ENCODE measurements at places on chromosomes 2 and 18. TPM values are rescaled to one million over a fixed set of nuclear protein-coding genes. Genes with fewer than 3 reads are reported as not detected.
A peak's percentile ranks its signal among the peaks of the same experiment; 100 is the strongest.

FBXO36 gene
- total RNA-seq = 2.0 TPM

TGFA gene
- 1.6 TPM for total RNA-seq

KCNIP3 gene
- total RNA-seq = 21.4 TPM

BBS5 gene
- total RNA-seq = 1.7 TPM

CYBRD1 gene
- 14.9 TPM for total RNA-seq

ASXL3 gene
- total RNA-seq = 0.42 TPM

- DNase-seq = no peak
- no peaks in the 10 kb centered on the region for H3K4me1 ChIP-seq
- no peaks in the 10 kb centered on the region for H3K36me3 ChIP-seq
- peaks cover 4% of the 10 kb centered on the region for H3K27me3 ChIP-seq
- no peak overlapping the region for H3K27ac ChIP-seq
- no peak overlapping the region for H3K4me3 ChIP-seq
Measured at GRCh38 chr2:216583147-216583546, 50.1 kb upstream of the IGFBP2 start.

- H3K4me3 ChIP-seq = no peak overlapping the region
- no peak overlapping the region for H3K27ac ChIP-seq
- H3K4me1 ChIP-seq = no peaks in the 10 kb centered on the region
- no peaks in the 10 kb centered on the region for H3K36me3 ChIP-seq
- DNase-seq = no peak
Measured at GRCh38 chr18:42730272-42730671, 385.2 kb downstream of the RIT2 start.

DNA sequence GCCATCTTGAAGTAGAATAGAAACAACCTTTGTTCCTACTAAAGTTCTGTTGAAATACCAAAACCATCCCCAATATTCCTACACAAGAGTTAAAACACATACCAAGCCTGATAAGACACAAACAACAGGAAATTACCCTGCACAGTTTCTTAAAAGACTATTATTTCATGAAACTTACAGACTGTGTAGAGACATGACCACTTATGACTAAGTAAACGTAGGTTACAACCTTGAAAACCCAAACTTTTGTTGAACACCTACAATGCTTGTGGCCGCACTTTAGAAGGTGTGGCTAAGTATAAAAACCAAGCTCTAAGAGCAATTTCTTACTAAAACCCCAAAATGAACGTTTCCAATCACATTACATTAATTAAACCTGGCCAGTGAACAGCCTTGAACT is 2.0 kb downstream of the SMAD2 start:
- peak overlapping the region; percentile 38 for H3K27ac ChIP-seq
- H3K27me3 ChIP-seq = no peaks in the 10 kb centered on the region
- H3K4me3 ChIP-seq = peak overlapping the region; percentile 23
- DNase-seq = no peak
- no peaks in the 10 kb centered on the region for H3K36me3 ChIP-seq

DNA sequence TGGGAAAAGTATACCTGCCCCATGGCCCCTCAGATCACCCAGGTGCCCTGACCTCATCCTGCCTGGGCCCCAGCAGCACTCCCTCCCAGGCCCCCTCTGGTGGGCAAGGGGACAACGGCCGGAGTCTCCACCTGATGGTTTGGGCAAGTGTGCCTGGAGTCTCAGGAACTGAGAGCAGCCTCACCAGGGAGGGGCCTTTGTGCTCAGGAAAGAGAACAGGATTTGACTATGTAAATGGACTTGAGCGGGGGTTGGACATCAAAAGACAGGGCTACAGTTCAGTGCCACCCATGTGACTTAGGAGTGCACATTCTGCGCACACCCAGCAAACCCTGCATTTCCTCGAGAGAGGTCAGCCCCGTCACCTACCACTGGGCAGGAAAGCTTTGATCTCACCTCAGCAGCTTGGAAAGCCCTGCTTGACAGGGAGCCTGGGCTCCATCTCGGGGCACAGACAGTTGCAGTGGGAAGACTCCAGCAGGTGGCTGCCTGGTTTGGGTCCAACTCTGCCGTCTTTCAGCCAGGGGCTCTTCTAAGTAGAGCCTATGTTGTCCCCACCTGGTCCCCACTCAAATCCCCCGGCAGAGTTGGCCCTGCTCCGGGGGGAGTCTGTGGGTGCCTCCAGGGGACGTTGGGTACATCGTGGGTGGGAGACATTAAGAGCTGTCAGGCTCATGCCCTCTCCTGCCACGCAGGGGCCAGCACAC is 3.3 kb downstream of the INPP5D start:
- H3K4me3 ChIP-seq = no peak overlapping the region
- H3K36me3 ChIP-seq = peaks cover 21% of the 10 kb centered on the region
- H3K4me1 ChIP-seq = peaks cover 52% of the 10 kb centered on the region
- no peak for DNase-seq
- no peaks in the 10 kb centered on the region for H3K27me3 ChIP-seq
- no peak overlapping the region for H3K27ac ChIP-seq

DNA sequence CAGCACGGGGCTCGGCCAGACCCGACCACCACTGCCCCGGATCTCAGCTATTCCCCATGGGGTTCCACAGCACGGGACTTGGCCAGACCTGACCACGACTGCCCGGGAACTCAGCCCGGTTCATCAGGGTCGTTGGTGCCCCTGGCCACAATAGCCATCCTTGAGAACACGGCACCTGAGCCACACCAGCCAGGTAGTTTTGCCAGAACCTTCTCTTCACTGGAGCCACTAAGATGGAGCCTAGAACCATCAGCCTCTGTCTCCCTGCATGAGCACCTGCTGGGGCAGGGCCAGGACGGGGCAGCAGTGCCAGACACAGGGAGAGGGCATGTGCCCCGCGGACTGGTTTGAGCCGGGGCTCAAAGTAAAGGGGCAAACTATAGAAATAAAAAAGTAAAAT is 11.4 kb upstream of the KCNG2 start:
- H3K36me3 ChIP-seq = no peaks in the 10 kb centered on the region
- no peak overlapping the region for H3K27ac ChIP-seq
- DNase-seq = no peak

- no peaks in the 10 kb centered on the region for H3K36me3 ChIP-seq
- no peak for DNase-seq
- H3K27me3 ChIP-seq = no peaks in the 10 kb centered on the region
Measured at GRCh38 chr2:9762941-9763340, 80.3 kb upstream of the TAF1B start.

DNA sequence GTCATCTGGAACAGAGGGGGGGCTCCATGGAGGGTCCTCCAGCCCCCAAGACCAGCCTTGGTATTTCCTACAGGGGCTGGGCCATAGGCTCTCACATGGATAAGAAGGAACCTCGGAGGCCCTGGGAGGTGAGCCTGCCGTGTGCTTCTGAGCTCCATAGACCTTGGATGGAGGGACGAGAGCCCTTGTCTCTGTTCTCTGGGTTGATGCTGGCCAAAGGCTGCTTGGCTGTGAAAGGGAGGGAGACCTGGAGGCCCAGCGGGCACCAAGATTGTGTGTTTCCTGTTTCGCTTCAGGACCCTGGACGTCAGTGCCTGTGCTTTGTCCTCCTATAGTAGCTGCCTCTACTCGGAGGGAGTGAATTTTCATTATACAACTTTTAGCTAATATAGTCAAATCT is 20.8 kb downstream of the CABLES1 start:
- no peaks in the 10 kb centered on the region for H3K36me3 ChIP-seq
- no peak overlapping the region for H3K4me3 ChIP-seq
- H3K4me1 ChIP-seq = no peaks in the 10 kb centered on the region
- no peaks in the 10 kb centered on the region for H3K27me3 ChIP-seq

GRCh38 chr2:101149241-101150192 is 1.7 kb downstream of the TBC1D8 start:
- peaks cover 50% of the 10 kb centered on the region for H3K27me3 ChIP-seq
- H3K4me3 ChIP-seq = peak overlapping the region; percentile 50
- no peak for DNase-seq
- peaks cover 19% of the 10 kb centered on the region for H3K4me1 ChIP-seq

DNA sequence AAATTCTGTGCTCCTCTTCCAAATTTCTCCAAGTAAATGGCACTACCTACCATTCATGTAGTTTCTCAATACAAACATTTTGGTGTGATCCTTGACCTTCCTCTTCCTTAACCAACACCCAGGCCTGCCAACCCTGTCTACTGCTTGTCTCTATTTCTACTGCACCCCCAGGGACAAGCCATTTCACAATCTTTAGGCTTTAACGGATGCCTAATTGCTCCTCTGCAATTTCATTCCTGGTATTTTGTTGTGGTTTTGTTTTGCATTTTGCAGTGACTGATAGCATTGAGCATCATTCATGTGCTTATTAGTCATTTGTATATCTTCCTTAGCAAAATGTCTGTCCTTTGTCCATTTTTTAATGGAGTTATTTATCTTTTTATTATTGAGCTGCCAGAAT is 10.0 kb downstream of the FAP start:
- no peaks in the 10 kb centered on the region for H3K4me1 ChIP-seq
- no peak overlapping the region for H3K4me3 ChIP-seq
- DNase-seq = no peak
- H3K36me3 ChIP-seq = no peaks in the 10 kb centered on the region

GRCh38 chr2:170432823-170433222 is 254.9 kb downstream of the MYO3B start:
- no peak overlapping the region for H3K27ac ChIP-seq
- no peak for DNase-seq
- no peaks in the 10 kb centered on the region for H3K36me3 ChIP-seq
- H3K4me3 ChIP-seq = no peak overlapping the region
- no peaks in the 10 kb centered on the region for H3K4me1 ChIP-seq

- H3K4me1 ChIP-seq = peaks cover 2% of the 10 kb centered on the region
- H3K4me3 ChIP-seq = peak overlapping the region; percentile 89
- no peaks in the 10 kb centered on the region for H3K36me3 ChIP-seq
- no peak for DNase-seq
- peak overlapping the region; percentile 90 for H3K27ac ChIP-seq
- H3K27me3 ChIP-seq = no peaks in the 10 kb centered on the region
Measured at GRCh38 chr2:175167076-175167791, 769 bp downstream of the ATF2 start.

DNA sequence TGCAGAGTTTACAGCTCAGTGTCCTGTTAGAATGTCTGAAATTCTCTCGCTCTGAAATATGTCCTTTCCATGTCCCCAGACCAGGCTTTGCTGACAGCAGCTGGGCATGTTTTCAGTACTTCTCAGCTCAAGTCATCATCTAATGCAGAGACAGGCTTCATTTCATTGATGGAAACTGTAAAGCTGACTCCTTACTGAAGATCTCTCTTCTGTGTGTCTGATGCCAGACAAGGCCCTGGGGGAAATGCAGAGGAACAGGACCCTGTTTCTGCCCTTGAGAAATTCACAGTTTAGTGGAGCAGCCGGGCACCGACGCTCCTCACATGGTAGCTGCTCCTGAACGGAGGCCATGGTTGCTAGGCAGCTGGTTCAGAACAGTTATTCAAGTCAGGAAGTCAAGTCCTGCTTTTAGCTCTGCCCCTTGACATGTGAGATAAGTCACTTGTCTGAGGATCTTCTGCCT is 24.6 kb upstream of the FZD7 start:
- no peak overlapping the region for H3K27ac ChIP-seq
- no peaks in the 10 kb centered on the region for H3K4me1 ChIP-seq
- no peak overlapping the region for H3K4me3 ChIP-seq
- no peak for DNase-seq
- no peaks in the 10 kb centered on the region for H3K27me3 ChIP-seq

DNA sequence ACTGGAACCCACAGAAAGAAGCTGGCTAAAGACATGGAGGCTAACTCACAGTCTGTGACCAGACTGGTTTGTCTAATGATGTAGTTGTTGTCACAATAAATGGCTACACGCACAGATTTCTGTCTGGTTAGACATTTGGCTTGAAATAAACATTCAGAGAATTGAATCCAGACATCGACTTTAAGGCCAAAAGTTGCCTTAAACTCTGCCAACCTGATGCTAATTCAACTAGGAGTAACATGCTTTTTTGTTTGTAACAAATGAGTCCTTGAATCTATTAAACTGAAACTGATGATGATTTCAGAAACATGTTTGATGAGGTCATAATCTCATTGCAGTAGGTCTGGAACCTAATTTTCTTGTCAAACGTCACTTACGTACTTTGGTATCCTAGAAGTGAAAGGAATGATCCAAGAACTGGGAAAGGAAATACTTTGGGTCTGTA is 123.8 kb downstream of the ERBB4 start:
- no peaks in the 10 kb centered on the region for H3K36me3 ChIP-seq
- no peak for DNase-seq
- no peaks in the 10 kb centered on the region for H3K4me1 ChIP-seq
- H3K27me3 ChIP-seq = no peaks in the 10 kb centered on the region
- H3K4me3 ChIP-seq = no peak overlapping the region
- no peak overlapping the region for H3K27ac ChIP-seq

- no peaks in the 10 kb centered on the region for H3K4me1 ChIP-seq
- DNase-seq = no peak
Measured at GRCh38 chr2:145230546-145230945, 710.6 kb upstream of the ZEB2 start.

DNA sequence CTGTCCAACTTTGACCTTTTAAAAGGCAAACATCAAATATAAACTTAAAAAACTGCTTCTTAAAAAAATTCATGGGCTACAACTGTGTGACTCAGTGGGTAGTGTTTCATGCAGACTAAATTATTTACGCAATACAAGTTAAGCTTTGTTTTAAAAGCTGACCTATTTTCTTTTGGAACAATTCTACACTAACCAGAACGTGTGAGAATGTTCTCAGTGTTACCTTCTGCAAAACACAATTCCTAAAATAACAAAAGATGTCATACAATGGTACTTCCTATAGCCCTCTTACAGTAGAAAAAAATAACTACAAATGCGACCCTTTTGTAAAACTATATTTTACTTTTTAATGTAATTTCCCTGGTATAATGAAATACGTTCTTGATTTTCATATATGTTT is 793.8 kb upstream of the FSHR start:
- DNase-seq = no peak
- no peaks in the 10 kb centered on the region for H3K4me1 ChIP-seq
- H3K36me3 ChIP-seq = no peaks in the 10 kb centered on the region
- no peaks in the 10 kb centered on the region for H3K27me3 ChIP-seq

- H3K4me1 ChIP-seq = no peaks in the 10 kb centered on the region
- no peak overlapping the region for H3K4me3 ChIP-seq
- no peaks in the 10 kb centered on the region for H3K36me3 ChIP-seq
- H3K27me3 ChIP-seq = no peaks in the 10 kb centered on the region
- no peak overlapping the region for H3K27ac ChIP-seq
- DNase-seq = no peak
Measured at GRCh38 chr2:144063602-144064001, 456.3 kb downstream of the ZEB2 start.

DNA sequence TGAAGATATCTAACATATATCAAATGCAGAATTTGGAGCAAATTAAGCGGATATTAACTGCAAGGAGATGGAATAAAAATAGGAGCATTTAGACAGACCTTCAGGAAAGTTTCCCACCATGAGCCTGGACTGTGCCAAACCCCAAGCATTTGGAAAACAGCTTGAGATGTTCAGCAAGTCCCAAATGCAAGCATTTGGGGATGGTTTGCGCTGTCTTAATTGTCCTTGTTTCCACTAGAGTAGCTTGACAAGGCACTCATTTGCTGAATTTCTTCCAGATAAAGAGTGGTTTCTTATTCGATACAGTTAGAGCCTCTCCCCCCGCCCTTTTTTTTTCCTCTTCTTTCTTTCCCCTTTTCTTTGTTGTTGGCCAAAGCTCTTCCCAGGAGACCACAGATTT is 77.1 kb upstream of the CDC42EP3 start:
- DNase-seq = no peak
- no peak overlapping the region for H3K4me3 ChIP-seq
- H3K27me3 ChIP-seq = no peaks in the 10 kb centered on the region
- no peaks in the 10 kb centered on the region for H3K36me3 ChIP-seq

GRCh38 chr2:233053928-233054784 is 6.0 kb upstream of the INPP5D start:
- no peaks in the 10 kb centered on the region for H3K36me3 ChIP-seq
- DNase-seq = peak; percentile 61
- H3K4me1 ChIP-seq = peaks cover 2% of the 10 kb centered on the region
- H3K4me3 ChIP-seq = no peak overlapping the region
- peaks cover 13% of the 10 kb centered on the region for H3K27me3 ChIP-seq

GRCh38 chr18:55284614-55285013 is 303.4 kb downstream of the TCF4 start:
- H3K4me1 ChIP-seq = no peaks in the 10 kb centered on the region
- no peak overlapping the region for H3K27ac ChIP-seq
- H3K4me3 ChIP-seq = no peak overlapping the region
- no peak for DNase-seq
